AG09309 (cell line): ENCODE measurements at places on chromosomes 1 and 21.

- DNase-seq = peak; percentile 29
Measured at GRCh38 chr1:221487781-221488524, 253.9 kb downstream of the DUSP10 start.

DNA sequence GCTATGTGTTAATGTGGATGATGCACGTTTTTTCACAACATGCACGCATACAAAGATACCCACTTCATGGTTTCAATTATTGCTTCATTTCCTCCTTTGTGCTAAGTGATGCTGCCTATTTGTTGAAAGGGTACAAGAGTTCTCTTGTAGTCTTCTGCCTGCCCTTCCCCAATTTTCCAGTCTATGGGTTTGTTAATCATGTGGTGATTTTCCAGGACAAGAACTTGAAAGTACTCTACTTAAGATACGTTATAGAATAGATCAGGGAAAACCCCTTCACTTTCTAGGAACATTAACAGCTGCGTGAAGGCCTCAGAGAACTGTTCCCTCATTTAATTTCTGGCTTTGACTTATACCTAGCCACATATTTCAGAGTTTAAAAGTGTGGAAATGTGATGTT lies 52.1 kb upstream of the SLC44A3 start:
- DNase-seq = no peak

DNA sequence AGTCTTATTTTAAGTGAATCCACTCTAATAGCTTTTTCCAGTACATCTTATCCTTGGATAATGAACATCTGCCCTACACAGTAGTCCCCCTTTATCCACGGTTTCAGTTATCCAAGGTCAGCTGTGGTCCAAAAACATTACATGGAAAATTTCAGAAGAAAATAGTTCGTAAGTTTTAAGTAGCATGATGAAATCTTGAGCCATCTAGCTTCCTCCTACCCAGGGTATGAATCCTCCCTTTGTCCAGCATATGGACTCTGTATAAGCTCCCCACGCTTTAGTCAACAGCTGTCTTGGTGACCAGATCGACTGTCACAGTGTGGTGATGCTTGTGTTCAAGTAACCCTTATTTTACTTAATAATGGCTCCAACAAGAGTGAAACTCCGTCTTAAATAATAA lies 2.6 kb downstream of the GLRX2 start:
- DNase-seq = no peak

DNA sequence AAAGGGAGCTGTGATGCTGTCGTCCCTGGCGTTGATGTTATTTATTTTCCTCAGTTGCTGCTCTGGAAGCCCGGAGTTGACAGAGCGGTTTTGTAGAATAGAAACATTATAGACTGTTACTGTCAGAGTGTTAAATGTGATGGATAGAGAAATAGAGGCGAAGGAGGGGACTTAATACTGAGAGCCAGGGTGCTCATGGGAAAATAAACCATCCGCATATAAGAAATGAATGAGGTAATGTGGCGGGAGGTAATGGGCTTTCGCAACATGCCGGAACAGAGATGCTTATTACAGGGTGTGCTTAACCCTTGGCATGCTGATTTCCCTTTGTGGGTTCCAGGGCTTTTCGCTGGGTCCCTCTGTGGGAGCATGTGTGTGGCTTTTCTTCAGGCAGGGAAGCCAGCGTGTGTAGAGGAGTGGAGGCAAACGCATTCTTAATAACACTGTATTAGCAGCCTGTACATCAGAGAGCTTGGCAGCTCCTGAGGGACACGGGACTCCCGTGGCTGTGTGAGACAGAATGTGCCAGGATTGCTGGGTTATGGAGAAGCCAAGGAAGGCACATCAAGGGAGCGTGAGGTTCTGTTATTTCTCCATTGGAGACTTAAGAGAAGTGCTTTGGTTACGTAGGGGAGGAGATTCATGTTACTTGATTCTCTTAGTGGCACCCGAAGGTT lies 141.0 kb downstream of the PBX1 start:
- DNase-seq = no peak

DNA sequence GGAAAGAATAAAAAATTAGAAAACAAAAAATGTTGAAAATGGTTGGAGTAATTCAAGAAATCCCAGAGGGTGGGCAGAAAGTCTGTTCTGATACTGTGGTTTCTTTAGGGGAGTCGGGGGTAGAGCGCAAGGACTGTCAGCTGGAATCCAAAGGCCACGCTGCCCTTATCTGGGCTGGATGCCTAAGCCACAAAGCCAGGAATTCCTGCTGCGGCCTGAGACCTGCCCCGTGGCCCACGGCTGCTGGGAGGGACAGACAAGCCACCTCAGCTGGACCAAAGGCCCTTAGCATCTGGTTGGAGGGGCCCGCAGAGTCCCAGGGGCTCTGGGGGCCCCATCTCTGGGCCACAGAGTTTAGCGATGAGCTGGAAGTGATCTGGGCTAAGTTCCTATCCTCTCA lies 60.2 kb downstream of the DMRTB1 start:
- DNase-seq = no peak

- DNase-seq = no peak
Measured at GRCh38 chr1:101706366-101706765, 290.4 kb downstream of the OLFM3 start.

DNA sequence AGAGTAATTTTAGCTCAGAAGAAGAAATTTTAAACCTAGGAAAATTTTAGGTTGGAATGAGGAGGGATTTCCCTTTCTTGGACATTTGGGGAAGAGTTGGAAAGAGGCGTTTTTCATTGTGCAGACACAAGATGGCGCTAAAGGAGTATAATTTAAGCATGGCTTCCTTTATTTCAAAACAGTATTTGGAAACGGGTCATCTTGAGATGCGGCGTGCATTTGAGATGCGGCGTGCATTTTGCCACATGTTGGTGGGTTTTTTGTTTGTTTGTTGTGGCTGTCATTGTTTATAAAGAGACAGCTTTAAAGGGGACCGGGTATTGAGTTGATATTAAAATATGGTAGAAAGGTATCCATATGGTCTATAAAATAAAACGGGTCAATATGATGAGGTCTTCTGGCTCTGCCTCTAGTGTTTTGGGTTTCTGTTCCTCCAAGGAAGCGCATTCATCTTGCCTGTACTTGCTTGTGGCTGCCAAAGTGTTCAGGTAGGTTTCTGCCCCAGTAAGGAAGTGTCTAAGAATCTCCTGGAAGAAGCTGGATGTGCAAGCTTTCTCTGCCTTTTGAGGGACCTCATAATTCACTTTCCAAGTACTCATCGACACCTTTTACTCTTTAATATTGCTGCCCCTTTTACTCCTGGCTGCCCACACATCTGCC lies 210.3 kb downstream of the SLC35F3 start:
- peak; percentile 10 for DNase-seq

DNA sequence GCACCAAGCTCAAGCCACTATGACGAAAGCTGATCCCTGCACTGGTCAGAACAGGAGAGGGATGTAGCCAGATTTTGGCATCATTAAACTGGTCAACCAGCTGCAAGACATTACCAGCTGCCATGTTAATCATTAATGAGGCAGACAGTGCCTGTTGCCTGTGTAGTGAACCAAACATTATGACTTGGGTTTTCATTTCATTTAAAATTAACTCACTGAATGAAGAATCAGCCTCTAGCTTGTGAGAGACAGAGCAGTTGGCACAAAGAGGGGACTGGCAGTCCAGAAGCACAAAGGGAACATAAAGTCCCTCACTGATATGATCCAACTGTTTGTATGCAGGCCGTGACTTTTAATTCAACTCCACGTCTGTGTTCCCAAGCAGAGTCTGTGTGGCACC lies 318.9 kb downstream of the SEC16B start:
- no peak for DNase-seq

DNA sequence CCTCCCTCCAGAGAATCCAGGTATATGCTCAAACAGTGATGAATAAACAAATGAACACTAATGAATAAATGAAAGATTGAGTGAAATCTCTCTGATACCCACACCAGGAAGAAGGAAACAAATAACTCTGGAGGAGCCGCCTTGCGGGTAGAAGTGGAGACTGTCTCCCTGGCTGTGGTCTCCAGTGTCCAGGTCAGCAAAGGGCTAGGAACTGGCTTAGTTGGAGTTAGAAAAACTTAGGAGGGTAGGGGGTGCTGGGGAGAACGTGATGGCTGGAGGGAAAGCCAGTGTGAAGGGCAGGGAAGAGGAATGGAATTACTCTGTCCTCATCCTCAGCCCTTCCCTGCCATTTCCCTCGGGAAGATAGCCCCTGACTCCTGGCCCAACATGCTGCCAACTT lies 537 bp downstream of the RHBDL2 start:
- DNase-seq = no peak

- no peak for DNase-seq
Measured at GRCh38 chr1:115325874-115326273, 12.2 kb downstream of the NGF start.
